LNCaP clone FGC (cell line): ENCODE measurements at places on chromosomes 4 and X.

- no peak for DNase-seq
These were observed 30.9 kb downstream of the QDPR start for GRCh38 chr4:17480955-17481354.

DNA sequence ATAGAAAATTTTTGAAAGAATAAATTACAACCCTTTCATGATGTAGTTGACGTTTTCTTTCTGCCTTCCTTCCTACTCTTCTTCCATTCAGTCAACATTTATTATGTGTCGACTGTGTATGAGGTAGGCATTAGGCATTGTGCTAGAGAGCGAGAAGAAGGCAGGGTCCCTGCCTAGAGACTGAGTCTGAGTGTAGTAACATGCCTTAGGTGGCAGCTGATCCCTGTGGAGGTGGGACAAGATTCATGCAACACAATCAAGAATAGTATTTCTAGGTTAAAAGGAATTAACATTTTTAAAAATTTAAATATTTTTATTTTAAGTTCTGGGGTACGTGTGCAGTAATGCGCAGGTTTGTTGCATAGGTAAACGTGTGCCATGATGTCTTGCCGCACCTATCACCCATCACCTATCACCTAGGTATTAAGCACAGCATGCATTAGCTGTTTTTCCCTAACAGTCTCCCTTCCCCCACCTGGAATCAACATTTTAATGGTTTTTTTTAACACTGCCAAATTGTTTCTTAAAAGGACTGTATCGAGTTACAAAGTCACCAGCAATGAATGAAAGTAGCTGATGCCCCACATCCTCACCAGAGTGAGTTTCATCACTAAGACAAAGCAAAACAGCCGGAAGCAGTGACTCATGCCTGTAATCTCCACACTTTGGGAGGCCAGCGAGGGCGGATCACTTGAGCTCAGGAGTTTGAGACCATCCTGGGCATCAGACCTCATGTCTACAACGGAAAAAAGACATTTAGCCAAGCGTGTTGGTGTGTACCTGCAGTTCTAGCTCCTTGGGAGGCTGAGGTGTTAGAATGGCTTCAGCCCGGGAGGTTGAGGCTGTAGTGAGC lies 84.0 kb downstream of the WWC2 start:
- DNase-seq, result no peak

DNA sequence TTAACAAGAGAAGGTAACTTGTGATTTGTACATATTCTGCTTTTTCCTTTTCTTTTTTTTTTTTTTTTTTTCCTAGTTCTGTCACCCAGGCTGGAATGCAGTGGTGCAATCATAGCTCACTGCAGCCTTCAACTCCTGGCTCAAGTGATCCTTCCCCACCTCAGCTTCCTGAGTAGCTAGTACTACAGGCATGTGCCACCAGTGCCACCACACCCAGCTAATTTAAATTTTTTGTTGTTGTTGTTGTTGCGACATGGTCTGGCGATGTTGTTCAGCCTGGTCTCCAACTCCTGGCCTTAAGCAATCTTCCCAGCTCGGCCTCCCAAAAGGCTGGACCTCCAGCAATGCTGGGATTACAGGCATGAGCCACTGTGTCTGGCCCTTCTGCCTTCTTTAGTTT lies 1.5 kb upstream of the TACR3 start:
- DNase-seq, result no peak

DNA sequence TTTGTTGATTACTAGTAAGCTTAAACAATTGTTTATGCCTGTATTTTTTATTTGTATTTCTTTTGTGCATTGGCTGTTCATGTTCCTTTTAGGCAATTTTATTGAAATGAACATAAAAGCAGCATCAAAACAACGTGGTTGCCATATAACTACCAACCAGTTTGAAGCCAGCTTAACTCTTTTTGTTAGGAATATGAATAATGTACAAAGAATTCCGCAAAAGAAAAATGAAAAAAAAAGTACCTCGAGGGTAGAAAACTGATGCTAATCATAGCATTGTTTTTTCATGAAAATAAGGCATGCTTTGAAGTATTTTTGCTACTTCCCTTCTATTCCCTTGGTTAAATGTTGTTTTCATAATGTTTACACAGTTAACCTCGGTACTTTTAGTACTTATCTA lies 1024.0 kb upstream of the SLIT2 start:
- no peak for DNase-seq

DNA sequence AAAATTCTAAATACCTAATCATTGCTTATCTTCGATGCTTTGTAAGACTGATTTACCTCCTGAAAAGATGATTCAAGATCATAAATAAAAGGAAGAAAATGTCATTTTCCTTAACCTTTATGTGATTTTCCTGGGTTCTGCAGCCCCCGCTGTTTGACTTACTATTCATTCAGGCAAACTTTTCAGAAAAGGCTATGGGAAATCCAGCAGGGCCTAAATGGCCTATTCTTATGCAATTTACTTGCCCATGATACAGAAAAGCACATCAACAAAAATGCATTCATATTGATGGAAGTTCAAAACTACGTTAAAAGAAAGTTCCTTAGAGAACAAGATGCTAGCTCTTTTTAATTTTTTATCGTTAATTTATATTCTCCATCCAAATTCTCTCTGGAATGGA lies 51.2 kb downstream of the TMEM144 start:
- no peak for DNase-seq

DNA sequence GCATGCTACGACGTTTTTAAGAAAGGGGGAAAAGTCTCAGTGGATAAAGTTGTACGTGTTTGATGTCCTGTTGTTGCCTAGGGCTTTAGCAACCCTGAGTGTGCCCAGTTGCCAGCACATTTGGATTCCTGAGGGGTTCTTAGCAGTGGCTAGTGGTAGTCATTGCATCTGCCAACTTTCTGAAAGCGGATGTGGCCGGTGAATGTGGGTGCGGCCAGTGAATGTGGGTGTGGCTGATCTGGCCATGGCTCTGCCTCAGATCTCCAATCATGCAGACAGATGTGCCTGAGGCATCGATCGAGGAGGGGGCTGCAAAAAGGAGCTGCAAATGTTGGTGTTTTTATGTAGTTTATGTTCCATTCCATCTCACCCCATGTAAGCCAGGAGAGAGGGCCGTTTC lies 41.5 kb upstream of the FAT1 start:
- DNase-seq, result no peak

GRCh38 chr4:79212311-79212710 lies 113.5 kb downstream of the NAA11 start:
- no peak for DNase-seq
